ENCODE measurements at places on chromosomes 4 and X.
A peak's percentile ranks its signal among the peaks of the same experiment; 100 is the strongest.

DNA sequence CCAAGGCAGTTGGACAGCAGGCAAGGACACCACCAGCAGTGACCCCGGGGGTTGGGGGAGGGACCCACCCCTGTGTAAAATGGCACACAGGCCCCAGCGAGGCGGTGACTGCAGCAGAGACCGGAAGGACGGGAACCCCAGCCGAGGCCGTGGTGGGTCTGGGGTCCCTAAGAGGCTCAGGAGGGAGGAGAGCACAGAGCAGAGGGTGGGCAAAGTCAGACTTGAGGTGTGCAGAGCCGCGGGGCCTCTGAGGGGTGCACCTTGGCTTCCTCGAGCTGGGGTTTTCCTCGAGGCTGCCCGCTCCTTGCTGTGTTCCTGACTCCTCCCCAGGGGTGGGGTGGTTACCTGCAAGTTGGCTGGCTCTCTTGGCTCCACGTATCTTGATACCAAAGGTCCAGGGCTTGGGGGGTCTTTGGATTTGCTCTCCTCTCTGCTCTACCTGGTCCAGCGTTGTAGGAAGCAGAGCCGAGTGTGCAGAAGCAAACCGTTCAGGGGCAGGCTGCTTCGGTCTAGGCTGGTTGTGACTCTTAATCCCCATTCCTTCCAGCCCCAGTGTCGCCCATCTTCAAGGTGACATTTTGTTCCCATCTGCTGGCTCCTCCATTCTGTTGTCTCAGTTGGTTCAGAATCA lies 37.9 kb upstream of the SORCS2 start:
- no peak for DNase-seq

GRCh38 chr4:8383451-8384160 lies 56.9 kb downstream of the ACOX3 start:
- DNase-seq, result no peak

GRCh38 chrX:126395909-126396308 lies 156.7 kb downstream of the DCAF12L1 start:
- DNase-seq, result no peak

GRCh38 chr4:138049355-138049754 lies 192.8 kb downstream of the SLC7A11 start:
- DNase-seq, result no peak

GRCh38 chrX:125295337-125295736 lies 24.3 kb upstream of the TEX13C start:
- no peak for DNase-seq

- peak; percentile 91 for DNase-seq
Observed at GRCh38 chr4:139872274-139872673, 206.7 kb downstream of the MGST2 start.

- no peak for DNase-seq
Observed at GRCh38 chr4:77758804-77759203, 60.4 kb downstream of the CNOT6L start.

- DNase-seq, result no peak
Observed at GRCh38 chrX:70970482-70970995, 39.6 kb upstream of the SLC7A3 start.

- DNase-seq, result no peak
Observed at GRCh38 chrX:46782034-46782433, 23.1 kb upstream of the SLC9A7 start.

DNA sequence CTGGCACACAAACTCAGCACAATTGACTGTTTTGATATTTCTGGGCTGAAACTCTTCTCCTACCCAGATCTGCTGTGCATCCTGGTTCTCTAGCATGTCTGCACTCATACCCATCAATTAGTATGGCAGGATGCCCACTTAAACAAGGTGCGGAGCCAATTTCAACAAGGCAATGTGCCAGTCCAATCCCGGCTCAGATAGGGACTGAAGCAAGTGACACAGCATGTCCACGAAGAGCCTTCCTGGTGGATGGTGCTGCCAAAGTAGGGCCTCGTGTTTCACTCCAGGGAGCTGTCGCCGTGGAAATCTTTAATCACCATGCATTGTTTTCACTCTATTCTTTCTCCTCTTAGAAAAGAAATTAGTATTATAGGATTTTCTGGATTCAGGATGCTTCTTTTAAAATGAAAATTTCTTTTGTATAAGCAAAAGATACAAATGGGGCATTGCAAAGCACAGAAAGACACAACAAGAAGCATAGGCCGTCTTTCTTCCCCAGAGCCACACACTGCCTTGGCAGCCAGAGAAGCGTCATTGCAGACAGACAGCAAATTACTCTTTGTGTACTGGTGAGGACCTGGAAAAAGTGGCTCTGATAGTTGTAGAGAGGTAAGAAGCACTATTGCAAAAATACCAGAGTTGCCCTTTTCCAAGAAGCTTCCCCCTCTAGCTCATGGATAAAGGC lies 40.6 kb upstream of the LSM6 start:
- peak; percentile 51 for DNase-seq

GRCh38 chrX:137198040-137198439 lies 164.2 kb upstream of the GPR101 start:
- peak; percentile 48 for DNase-seq

DNA sequence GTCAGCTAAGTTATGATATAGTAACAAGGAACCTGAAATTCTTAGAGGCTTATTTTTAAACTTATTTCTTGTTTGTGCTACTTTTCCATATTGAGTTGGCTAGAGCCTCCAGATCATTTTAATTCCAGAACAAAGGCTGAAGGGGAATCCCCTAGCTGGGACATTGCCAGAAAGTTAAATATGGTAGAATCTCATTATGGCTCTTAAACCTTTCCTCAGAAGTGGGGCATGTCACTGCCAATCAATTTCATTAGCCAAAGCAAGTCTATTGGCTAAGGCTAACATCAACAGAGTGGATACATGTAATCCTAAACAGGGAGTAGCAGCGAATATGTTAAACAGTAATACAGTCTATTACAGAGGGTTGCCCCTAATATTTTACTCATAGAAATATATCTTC lies 47.0 kb downstream of the FTHL17 start:
- no peak for DNase-seq

GRCh38 chr4:71212216-71212615 lies 126.6 kb upstream of the SLC4A4 start:
- no peak for DNase-seq

DNA sequence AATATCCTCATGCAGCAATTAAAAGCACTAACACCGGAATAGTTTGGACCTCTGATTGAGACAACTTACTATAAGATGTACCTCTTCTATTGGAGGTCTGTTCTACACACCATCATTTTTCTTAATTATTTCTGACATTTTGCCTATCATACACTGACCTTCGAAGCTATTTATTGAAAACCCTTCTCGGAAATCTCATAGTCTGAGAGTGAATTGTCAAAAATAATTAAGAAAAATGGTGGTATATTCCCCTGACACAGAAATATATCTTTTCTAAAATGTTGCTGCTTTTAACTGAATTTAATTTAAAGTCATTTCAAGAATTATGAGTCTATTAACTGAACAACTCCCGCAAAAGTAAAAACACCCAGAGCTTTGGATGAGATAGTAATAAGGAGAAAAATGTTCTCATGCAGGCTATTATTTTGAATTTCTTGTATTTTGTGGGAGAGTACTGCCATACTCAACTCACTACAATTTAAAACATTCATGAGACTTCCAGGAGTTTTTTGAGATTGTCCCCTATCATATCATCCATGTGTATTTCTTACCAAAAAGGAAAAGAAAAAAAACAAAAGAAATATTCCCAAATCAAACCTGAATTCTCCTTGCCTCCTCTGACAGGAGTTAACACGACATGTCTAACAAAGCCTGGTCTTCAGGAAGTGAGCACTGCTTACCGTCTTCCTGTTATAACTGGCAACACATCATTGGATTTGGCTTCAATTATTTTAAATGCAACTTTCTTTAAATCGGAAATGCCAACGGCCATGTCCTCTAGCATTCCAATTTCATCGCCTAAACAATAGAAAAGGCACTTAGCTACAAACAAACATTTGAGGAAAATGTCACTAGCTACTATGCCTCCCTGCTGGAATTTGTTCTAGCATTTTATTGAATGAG lies 485.3 kb downstream of the IL15 start:
- no peak for DNase-seq

- no peak for DNase-seq
Observed at GRCh38 chrX:42176789-42177188, 253.4 kb upstream of the CASK start.

- DNase-seq, result no peak
Observed at GRCh38 chrX:72676465-72676864, 37.6 kb downstream of the PHKA1 start.

- no peak for DNase-seq
Observed at GRCh38 chr4:127126718-127127117, 506.0 kb upstream of the INTU start.

DNA sequence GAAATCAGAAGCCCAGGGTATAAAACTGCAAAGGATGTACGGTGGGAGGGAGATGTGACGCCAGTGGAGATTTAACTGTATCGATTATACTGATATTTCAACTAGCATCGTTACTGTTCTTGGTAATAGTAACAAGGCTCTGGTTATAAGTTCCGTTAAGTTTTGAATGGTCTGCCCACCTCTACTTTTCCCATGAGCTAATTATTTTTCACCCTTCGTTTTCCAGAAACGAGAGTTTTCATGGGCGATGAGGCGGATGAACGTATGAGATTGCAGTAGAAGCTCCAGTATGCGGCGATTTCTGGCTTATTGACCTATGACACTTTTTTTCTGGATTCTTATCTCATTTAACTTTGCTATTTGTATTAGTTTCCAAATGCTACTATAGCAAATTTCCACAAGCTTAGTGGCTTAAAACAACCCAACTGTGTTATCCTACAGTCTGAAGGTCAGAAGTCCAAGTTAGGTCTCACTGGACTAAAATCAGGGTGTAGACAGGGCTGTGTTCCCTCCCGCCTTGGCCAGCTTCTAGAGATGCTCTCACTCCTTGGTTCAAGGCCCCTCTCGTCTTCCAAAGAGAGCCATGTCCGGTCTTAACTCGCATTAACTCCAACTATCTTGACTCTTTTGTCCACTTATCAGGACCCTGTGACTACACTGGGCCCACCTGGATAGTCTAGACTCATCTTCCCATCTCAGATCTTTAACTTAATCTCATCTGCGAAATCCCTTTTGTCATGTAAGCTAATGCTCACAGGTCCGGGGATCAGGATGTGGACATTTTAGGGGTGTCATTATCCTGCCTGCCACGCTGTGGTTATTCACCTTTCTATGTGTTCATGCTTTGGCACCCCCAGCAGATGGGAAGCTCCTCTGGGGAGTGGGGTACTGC lies 122.5 kb downstream of the IRF2 start:
- DNase-seq, result no peak

DNA sequence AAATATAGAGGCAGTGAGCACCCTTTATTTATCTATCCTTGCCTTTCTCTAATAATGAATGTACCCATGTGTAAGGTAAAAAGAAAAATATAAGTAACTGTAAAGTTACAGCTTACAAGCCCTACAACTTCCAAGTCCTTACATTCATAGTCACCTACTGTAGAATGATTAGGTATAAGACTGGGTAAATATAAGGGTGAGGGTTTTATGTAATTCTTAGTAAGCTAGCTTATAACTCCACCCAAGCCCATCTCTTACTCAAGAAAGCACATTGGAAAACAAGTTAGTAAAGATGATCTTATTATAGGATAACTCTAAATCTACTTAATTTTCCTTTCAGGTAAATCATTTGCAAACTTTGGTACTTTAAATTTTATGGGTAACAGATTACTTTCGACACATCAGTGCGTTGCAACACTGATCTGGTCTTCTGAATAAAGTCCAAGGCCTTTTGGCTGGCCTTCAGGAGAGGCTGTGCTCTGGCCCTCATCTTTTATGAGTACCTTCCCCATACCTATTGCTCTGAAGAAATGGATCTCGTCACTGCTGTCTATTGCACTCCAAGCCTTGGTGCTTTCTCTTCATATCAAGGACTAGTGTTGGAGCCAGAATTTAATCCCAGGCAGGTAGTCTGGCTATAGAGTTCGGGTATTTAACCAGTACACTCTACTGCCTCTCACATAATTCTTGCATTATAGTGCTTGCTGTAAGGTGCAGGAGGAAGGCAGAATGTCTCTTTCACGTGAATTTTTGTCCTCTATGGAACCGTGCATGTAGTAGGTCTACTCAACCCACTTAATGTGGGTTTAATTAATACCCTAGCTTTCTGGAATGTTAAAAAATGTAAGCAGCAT lies 443.6 kb upstream of the AR start:
- DNase-seq, result no peak

DNA sequence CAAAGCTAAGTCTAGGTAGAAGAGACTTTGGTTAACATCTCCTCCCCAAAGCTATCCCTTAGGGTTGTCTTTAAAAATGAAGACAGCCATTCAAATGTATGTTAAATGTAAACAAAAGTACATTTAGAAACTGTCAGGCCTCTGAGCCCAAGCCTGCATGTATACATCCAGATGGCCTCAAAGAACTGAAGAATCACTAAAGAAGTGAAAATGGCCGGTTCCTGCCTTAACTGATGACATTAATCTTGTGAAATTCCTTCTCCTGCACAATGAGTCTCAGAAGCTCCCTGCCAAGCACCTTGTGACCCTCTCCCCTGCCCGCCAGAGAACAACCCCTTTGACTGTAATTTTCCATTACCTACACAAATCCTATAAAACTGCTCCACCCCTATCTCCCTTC lies 377.9 kb downstream of the FAM133A start:
- DNase-seq, result no peak

DNA sequence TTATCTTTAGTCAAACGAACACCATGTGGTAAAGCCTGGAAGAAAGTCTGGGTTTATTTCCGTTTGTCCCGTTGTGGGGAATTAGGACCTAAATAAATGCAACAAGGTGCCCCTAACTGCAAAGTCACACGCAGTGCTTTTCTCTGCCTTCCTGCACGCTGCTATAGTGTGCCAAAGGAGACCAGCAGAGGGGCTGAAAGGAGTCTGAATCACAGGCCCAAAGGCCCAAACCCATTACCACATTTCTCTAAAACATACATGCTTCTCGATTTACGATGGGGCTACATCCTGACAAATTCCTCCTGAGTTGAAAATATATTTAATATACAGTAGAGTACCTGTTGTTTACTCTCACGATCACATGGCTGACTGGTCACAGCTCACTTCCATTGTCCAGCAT lies 4.5 kb downstream of the VEGFC start:
- DNase-seq, result no peak

GRCh38 chrX:73021361-73022092 lies 18.8 kb downstream of the PABPC1L2B start:
- no peak for DNase-seq

DNA sequence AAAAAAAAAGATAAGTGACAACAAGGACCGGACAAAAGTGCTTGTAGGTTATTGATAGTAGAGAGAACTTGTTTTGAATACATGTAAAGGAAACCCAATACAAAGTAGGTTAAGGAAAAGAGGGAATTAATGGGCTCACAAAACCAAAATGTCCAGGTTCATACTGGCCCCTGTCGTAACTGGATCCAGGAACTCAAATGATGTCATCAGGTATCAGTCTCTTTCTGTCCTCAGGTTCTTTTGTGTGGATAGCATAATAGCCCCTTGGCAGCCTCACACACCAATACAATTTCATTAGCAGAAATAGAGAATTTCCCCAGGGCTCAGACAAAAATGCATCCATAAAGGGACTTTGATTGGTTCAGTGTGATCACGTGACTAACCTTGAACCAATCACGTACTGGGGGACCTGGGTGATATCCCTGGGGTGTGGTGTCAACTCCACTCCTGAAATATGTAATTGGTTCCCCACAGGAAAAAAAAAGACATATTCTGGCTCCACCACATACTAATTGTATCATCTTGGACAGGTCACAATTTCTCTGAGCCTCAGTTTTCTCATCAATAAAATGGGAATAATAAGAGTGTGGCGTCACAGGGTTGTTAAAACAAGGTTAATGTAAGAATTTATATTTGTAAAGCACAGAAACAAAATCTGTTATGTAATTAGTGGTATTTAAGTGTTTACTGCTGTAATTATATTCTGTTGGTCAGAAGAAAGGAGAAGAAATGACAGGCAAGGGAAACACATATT lies 174.8 kb downstream of the PDGFRA start:
- no peak for DNase-seq

Data from epithelial cell of prostate (primary cell).